ENCODE measurements at places on chromosomes 6 and 20. TPM values are rescaled to one million over a fixed set of nuclear protein-coding genes. Genes with fewer than 3 reads are reported as not detected.

FITM2 gene
- polyA plus RNA-seq: 4.2 TPM

PI3 gene
- polyA plus RNA-seq: 188 TPM

CDH26 gene
- 0.46 TPM for polyA plus RNA-seq

SIRPB1 gene
- polyA plus RNA-seq: 2.1 TPM

RHAG gene
- polyA plus RNA-seq: not detected

RSPO4 gene
- polyA plus RNA-seq: 0.08 TPM

BTNL2 gene
- not detected for polyA plus RNA-seq

RNF8 gene
- 19.2 TPM for polyA plus RNA-seq

SNAP25 gene
- polyA plus RNA-seq: not detected

TXLNB gene
- not detected for polyA plus RNA-seq

HLA-DQB1 gene
- 0.23 TPM for polyA plus RNA-seq

SLPI gene
- 266 TPM for polyA plus RNA-seq

GRCh38 chr6:29097803-29098202 lies 1.5 kb upstream of the OR2J1 start:
- DNase-seq: no peak

GRCh38 chr6:130505808-130506598 lies 140.2 kb downstream of the TMEM200A start:
- no peak for DNase-seq

- no peak for DNase-seq
Observed at GRCh38 chr20:35887393-35888064, 66.8 kb downstream of the SCAND1 start.

- no peak for DNase-seq
Observed at GRCh38 chr20:4022386-4023286, 7.3 kb upstream of the RNF24 start.

DNA sequence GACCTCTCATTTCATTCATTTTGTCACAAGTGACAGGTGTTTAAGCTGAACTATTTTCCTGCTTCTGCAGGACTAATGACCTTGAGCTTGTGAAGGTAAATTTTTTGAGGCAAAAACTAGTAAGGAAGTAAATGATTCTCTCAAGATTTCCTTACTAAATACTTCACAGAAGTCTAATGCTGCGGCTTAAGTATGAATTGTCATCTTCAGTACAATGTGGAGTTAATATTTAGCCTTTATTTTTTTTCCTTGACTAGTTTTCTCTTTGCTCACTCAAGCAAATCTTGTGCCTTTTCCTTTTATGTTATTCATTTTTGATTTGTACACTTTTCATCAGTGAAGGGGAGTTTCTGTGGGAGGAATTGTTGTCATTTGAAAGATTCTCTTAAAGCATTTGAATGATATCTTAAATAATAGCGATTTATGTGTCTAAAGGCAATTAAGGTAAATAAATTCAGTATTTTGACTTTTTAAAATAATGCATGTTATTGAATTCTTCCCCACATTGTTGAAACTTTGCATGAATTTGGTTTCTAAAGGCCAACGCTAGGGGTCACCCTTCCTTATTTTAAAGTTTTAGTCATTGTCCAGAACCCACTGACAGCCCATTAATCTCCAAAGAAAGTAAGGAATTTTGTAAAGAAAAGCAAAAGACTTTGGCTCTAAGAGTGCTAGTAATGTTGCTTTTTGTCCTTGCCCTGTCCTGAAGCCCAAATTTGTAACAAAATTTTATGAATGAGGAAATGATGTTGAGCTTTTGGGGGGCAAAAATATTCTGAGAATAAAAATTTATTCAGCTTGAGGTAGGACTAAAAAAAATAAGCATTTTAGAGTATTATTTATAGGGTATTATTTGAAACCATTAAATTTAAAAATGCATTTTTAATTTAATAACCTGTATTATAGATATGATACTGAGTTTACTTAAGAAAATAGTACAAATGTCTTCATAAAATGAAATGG lies 157.4 kb upstream of the LAMA2 start:
- no peak for DNase-seq

DNA sequence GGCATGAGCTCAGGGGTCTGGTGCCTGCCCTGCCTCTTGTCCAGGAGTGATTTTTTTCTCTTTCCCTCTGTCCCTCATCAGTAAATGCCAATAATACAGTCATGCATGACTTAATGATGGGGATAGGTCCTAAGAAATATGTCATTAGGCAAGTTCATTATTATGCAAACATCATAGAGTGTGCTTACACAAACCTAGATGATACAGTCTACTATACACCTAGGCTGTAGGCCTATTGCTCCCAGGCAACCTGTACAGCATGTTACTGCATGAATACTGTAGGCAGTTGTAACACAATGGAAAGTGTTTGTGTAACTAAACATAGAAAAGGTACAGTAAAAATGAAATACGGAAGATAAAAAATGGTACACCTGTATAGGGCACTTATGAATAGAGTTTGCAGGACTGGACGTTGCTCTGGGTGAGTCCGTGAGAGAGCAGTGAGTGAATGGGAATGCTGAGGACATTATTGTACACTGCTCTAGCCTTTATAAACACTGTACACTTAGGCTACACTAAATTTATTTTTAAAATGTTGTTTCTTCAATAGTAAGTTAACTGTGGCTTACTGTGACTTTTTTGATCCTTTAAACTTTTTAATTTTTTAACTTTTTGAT lies 22.1 kb downstream of the PBOV1 start:
- DNase-seq: no peak

DNA sequence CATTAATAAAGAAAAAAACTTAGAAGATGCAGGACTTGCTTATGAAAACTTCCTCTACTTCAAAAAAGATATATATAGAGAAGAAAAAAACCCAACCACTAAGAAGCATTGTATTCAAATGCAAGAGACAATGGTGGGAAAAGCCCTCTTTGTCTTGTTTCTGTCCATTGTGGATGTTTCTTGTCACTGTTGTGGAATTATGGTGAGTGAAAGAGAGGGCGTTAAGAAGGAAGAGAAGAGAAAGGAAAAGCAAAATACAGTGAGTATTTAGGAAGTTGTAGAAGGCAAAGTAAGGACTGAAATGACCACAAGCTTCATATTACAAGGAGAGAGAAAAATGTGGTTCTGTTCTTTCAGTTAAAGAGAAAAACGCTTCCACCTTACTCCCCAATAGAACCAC lies 14.1 kb upstream of the THBD start:
- DNase-seq: no peak

- peak; percentile 88 for DNase-seq
Observed at GRCh38 chr6:9503111-9503761, 911.6 kb downstream of the TFAP2A start.

- peak; percentile 50 for DNase-seq
Observed at GRCh38 chr6:12009876-12010634, 2.1 kb upstream of the HIVEP1 start.

- no peak for DNase-seq
Observed at GRCh38 chr6:163837691-163838431, 423.3 kb downstream of the QKI start.

GRCh38 chr20:51627586-51627985 lies 85.1 kb upstream of the NFATC2 start:
- no peak for DNase-seq

GRCh38 chr6:135722679-135723078 lies 128.8 kb upstream of the PDE7B start:
- peak; percentile 84 for DNase-seq

GRCh38 chr6:47097092-47097945 lies 55.2 kb upstream of the ADGRF1 start:
- peak; percentile 81 for DNase-seq

DNA sequence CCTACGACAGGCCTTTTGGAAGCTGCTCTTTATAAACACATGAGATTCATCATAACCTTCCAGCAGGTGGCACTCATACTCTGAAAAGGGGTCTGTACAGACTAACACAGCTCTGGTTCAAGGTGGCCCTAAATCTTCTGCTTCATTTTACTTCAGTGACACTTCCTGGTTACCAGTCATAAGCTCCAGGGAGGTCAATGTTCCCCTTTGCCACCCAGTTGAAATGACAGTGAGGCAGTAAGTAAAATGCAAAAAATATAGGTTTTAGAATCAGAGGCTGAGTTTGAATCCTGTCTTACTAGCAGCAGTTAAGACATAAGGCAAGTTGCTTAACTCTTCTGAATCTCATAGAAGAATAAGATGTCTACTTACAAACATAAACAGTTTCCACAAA lies 132.8 kb downstream of the CDK19 start:
- DNase-seq: peak; percentile 68

GRCh38 chr6:151025076-151025475 lies 159.6 kb downstream of the MTHFD1L start:
- no peak for DNase-seq

GRCh38 chr6:142987490-142987889 lies 42.5 kb upstream of the HIVEP2 start:
- no peak for DNase-seq

DNA sequence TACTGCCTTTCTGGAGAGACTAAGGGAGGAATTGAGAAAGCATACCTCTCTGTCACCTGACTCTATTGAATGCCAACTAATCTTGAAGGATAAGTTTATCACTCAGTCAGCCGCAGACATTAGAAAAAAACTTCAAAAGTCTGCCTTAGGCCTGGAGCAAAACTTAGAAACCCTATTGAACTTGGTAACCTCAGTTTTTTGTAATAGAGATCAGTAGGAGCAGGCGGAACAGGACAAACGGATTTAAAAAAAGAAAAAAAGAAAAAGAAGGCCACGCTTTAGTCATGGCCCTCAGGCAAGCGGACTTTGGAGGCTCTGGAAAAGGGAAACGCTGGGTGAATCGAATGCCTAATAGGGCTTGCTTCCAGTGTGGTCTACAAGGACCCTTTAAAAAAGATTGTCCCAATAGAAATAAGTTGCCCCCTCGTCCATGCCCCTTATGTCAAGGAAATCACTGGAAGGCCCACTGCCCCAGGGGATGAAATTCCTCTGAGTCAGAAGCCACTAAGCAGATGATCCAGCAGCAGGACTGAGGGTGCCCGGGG lies 43.1 kb upstream of the RNF182 start:
- DNase-seq: no peak

- no peak for DNase-seq
Observed at GRCh38 chr20:64254571-64255360, 782 bp upstream of the PCMTD2 start.

DNA sequence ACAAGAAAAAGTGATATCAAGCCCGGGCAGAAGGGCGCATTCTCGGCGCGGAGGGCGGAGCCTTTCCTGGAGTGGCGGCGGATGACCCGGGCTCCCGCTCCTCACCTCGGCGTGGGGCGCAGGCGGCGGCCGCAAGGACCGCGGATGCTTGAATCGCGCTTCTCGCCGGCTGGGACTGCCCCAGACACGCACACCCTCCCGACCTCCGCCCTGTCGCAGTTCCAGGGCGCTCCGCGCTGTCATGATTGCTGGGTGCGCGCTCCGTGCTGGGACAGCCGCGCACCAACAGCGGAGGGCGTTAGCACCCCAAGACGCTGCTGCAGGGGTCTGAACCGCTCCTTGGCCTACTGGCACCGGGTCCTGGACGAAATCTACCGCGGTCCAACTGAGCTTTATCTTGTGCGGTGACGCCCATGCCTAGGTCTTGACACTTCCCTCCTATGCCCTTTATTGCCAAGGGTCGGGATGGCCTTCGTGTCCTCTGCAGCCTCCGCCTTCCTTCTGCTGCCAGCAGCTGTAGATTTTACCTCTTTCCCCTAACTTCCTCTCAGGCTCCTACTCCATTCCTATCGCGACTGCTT lies 43.3 kb downstream of the IRAK1BP1 start:
- DNase-seq: peak; percentile 8

GRCh38 chr6:3910106-3910663 lies 61.0 kb downstream of the FAM50B start:
- no peak for DNase-seq

- no peak for DNase-seq
Observed at GRCh38 chr6:132198896-132199295, 202.4 kb downstream of the MOXD1 start.

GRCh38 chr6:71012866-71013469 lies 56.1 kb upstream of the B3GAT2 start:
- DNase-seq: peak; percentile 50

DNA sequence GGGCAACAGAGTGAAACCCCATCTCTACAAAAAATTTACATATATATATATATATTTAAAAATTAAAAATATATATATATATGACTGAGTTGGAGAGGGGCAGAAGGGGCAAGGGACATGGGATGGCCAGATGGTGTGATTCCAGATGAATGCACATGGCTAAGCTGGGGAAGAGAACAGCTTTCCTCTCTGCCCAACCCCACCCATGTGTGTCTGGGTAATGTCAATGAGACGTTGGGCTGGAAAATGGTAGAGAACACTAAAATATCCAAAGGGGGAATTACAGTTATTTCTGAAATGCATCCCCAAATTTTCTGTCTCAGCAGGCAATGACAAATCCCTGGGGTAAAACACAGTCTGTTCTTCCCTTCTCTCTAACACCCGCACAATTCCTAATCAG lies 31.2 kb upstream of the CCND3 start:
- no peak for DNase-seq

- DNase-seq: no peak
Observed at GRCh38 chr6:125798734-125799508, 8.2 kb downstream of the NCOA7 start.

GRCh38 chr6:25366903-25367545 lies 87.8 kb downstream of the CARMIL1 start:
- DNase-seq: peak; percentile 41

GRCh38 chr20:23166563-23166962 lies 80.4 kb upstream of the CD93 start:
- DNase-seq: no peak

- DNase-seq: peak; percentile 83
Observed at GRCh38 chr6:33620856-33621710, at the start of gene ITPR3. ITPR3 (plus strand) TSS chr6:33621322; CDS start chr6:33621603, 281 bp downstream.

Data from mammary epithelial cell (primary cell).